Stimulated activated CD8-positive, alpha-beta memory T cell treated with anti-CD3 and anti-CD28 coated beads, Interleukin-7, amount 100 ng/mL, for 48 hours (primary cell): ENCODE measurements at places on chromosomes 7 and 10.

- no peak for DNase-seq
These were observed 16.2 kb downstream of the ACBD7 start for GRCh38 chr10:15072358-15072757.

DNA sequence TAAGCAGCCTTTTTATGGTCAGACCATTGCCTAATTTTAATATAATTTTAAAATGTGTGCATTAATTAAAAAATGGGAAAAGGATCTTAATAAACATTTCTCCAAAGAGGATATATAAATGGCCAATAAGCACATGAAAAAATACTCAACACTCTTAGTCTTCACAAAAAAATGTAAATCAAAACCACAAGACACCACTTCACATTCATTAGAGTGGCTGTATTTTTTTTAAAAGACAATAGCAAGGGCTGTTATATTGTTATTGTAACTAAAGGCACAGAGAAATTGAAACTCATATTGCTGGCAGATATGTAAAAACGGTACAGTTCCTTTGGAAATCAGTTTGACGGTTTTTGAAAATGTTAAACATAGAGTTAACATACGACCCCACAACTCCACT lies 3.2 kb upstream of the CROT start:
- DNase-seq = no peak

DNA sequence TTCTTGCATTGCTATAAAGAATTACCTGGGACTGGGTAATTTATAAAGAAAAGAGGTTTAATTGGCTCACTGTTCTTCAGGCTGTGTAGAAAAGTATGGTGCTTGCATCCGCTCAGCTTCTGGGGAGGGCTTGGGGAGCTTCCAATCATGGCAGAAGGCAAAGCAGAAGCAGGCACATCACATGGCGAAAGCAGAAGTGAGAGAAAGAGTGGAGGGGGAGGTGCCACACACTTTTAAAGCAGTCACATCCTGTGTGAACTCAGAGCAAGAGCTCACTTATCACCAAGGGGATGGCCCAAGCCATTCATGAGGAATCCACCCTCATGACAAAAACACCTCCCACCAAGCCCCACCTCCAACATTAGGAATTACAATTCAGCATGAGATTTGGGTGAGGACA lies 303.5 kb downstream of the OTUD1 start:
- DNase-seq = no peak

DNA sequence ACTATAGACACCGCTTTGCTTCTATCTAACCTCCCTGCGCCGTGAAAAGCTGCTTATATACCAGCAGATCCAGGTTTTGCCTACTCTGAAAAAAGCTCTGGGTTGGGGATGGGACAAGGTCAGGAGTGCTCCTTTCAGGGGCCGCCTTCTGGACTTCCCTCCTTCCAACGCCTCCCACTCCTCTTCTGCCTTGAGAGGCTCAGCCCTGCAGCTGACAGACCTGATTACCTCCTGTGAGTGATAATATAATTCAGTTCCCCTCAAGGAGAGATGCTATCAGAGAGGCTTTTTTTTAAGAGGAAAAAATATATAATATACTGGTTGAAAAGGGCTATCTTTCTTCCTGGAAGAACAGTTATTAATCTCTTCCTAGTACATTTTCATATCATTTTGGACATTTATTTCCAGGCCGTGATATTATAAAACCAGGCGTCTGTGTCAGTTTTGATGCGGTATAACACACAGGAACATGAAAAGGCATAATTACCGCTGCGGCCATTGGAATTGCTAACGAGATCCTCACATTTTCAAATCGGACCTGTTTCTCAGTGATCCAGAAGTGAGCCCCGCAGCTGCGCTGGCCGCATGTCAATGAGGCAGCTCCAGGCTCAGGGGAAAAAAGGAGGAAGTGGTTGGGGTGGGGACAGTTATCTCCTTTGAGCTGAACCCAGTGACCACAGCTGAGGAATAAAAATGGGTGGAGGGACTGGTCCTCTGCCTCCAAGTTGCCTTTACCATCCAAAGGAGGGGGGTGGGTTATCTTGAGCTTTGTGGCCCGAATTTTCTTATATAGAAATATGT lies 457.1 kb downstream of the TYW1 start:
- no peak for DNase-seq

DNA sequence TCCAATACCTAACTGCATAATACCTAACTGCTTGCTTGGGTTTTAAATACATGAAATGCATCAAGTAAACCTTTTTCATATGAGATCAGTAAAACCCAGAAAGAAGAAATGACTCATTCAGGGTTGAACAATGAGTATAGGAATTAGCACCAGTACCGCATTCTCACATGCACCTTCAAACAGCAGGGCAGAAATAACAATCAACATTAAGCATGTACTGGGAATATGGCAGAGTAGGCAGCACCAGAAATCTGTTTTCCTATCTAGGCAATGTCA lies 850.3 kb upstream of the SORCS1 start:
- no peak for DNase-seq

GRCh38 chr7:149495785-149496641 lies 1.6 kb downstream of the ZNF746 start:
- DNase-seq = no peak

DNA sequence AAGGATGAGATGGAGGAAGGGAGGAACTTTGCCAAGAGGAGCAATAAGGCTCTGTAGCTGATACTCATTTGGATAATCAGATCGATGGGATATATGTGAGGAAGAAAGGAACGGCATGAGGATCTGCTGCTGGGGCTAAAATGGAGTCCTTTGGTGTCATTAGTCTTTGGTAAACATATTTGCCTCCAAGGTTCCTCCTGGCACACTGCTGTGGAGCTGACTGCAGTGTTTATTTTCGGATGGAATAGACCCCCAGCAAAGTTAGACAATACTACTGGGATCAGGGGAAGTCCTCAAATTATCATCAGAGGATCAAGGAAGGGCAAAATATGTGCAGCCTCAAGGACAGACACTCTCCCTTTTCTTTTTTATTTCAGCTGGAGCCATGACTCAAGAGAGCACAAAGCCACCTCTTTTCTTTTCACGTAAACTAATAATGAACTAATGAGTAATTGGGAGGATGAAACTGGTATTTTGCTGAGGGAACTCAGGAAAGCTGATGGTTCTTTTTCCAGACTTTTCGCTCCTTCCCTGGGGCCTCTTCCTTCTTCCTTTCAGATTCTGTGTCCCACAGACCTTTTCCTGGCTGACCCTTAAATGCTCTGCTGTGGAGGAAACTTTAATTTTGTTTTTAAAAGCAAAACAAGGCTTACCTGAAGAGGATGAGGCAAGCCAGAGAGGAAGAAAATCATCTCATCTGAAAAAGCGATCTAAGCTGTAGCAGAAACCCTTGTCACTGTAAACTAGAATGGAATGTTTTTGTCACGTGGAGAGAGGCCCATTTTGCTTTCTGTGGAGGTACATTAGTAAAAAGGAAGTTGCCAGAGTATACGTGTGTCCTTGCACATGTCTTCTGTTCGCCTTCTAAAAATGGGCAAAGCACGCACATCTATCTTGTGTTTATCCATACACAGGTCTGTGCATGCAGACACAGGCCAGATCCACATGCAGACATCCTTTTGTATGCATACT lies 33.3 kb downstream of the LRMDA start:
- DNase-seq = no peak

GRCh38 chr7:29345590-29345989 lies 151.0 kb downstream of the CHN2 start:
- no peak for DNase-seq

DNA sequence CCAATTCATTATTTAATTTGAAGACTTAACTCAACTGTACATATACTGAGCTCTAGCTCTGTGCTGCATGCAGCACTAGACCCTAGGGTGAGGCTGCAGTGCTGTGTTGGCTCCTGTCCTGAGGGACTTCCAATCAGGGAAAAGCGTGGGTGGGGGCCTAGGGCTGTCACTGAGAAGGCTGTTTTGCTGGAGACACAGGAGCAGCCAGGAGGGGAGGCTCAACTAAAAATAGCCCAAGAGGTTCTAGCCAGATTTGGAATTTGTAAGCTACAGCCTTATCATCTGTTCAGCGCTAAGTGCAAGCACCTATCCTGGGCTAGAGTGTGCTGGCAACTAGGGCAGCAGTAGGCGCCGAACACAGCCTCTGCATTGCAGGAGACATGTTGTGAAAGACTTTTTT lies 121.1 kb downstream of the VWC2 start:
- DNase-seq = no peak

DNA sequence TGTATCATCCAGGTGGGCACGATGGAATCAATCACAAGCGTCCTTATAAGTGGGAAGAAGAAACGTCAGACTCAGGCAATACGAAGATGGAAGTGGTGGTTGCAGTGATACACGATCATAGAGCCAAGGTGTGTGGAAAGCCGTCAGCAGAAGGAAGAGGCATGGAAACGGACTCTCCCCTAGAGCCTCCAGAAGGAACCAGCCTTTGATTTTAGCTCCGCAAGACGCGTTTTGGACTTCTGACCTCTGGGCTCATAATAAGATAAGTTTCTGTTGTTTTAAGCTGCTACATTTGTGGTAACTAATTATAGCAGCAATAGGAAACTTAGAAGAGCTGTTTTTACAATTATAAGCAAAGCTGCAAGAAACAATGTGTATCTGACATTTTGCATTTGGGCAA lies 14.8 kb downstream of the FANK1 start:
- no peak for DNase-seq

DNA sequence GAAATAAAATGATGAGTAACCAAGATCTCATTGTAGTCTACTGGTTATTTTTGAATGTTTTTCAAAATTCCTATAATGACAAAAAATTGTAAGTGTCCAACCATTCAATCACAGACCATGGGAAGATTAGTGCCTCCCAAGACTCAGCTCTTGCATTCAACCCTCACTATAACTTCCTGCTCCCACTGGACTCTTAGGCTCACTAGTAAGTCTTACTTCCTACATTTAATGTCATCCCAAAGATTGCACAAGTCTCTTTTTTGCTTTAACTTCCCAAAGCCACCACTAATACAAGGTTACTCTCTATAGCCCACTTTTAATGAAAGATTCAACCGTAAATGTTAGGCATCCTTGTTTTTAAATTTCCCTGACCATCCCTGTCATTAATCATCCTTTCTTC lies 111.9 kb upstream of the NRBF2 start:
- DNase-seq = no peak

DNA sequence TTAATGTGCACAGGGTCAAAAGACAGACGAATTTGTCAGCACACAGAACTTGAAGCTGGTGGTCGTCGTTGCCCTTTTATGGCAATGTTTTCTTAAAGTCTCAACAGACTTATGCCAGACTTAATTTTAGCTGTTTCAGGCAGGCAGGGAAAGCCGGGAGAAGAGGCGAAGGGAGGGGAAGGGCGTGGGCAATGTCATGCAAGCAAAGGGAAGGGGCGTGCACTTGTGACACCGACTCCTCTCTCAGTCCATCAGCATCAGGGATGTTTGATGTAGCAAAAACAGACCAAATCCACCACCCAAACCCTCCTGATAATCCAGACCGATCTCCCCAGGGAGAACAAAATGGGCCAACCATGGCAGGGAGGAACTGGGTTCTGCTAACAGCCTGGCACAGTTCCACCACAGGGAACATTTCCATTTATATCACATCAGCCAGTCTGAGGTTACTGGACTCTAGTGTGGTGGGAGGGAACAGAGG lies 118.1 kb upstream of the RHEB start:
- DNase-seq = no peak

GRCh38 chr7:47846138-47846836 lies 102.0 kb downstream of the PKD1L1 start:
- no peak for DNase-seq

GRCh38 chr7:28976022-28976421 lies 17.9 kb upstream of the TRIL start:
- no peak for DNase-seq

GRCh38 chr10:34710391-34710751 lies 104.7 kb downstream of the PARD3 start:
- DNase-seq = no peak

DNA sequence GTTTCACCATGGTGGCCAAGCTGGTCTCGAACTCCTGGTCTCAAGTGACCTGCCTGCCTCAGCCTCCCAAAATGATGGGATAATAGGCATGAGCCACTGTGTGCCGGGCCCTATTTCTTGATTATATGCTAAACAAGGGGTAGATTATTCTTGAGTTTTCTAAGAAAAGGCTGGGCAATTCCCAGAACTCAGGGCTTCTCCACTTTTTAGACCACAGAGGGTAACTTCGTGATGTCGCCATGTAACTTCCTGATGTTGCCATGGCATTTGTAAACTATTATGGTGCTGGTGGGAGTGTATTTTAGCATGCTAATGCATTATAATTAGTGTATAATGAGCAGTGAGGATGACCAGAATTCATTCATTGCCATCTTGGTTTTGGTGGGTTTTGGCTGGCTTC lies 35.8 kb downstream of the OTUD1 start:
- no peak for DNase-seq

DNA sequence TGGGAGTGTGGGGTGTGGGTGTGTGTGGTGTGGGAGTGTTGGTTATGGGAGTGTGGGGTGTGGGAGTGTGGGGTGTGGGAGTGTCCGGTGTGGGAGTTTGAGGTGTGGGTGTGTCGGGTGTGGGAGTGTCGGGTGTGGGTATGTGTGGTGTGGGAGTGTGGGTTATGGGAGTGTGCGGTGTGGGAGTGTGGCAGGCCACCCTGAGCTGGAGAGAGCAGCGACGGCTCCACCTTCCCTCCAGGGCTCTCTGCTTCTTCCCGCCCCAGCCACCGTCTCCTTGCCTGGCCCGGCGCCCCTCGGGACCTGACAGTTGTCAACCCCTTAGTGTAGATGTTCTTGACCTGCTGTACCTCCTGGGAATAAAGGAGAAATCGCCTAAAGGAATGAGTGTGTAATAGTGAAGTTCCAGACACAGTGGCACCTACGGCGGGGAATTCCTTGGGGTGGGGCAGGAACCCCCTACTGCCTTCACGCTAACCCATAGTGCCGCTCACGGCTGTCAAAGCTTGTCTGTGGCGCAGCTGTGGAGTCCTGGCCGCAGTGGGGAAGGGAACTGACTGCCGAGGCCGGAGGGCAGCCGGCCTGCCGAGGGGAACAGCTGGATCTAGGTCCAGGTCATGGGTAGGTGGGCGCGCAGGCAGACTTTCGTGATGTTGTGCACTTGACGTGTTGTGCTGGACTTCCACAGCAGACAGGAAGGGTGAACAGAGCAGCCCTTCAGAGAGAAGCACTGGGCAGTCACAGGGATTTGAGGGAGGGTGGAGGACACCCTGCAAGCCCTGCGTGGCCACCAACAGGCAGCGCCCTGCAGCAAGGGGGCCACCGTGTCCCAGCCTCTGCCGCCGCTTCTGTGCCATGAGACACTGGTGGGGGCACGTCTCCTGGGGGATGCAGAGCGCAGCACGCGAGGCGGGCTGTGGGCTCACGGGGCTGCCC lies 49.0 kb upstream of the EN2 start:
- no peak for DNase-seq
